ENCODE measurements at places on chromosomes 5 and 9.

DNA sequence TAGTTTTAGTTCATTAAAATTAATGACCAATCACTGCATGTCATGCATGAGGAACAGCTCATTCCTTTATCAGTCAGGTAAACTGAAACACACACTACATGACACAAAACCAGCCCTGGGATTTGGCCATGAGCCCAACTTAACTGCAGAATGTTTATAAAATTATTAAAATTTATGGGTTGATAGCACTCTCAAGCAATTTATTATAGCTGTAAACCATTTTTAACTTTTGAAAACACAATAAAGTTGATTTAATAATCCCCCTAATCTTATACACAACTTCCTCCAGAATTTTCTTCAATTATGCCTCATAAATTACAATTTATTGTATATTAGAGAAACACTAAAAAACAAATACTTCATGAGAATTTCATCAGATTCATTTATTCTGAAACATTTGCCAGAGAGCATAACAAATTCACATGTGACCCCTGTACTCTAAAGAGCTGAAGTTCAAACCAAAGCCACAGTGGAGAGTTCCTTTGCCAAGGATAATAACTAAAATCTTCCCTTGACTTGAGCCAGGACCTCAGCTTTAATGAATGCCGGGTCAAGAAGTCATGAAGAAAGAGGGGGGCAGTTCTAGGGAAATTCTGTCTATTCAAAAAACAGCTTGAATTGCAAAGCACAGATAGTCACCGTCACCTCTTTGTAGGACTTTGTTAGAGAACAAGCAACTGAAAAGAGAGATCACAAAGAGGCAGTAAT lies 763.7 kb upstream of the GRAMD2B start:
- no peak for DNase-seq

- DNase-seq: no peak
Observed at GRCh38 chr9:85042981-85043647, 373.6 kb downstream of the NTRK2 start.

DNA sequence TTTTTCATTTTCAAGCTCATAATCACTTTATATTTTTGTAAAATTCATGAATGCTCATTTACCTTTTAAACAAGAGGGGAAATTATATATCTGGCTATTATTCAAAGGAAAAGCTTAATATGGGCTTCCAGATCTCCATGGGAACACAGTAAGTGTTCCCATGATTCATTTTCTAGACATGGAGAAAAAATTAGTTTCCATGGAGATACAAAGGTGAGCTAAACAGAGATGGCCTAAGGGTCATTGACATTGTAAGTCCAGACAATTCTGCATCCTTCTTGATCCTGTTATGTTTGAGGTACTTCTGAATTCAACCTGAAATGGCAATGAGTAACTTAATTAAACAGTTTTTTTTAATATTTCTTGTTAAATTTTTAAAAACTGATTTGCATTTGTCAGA lies 341.4 kb upstream of the PRR16 start:
- DNase-seq: no peak

DNA sequence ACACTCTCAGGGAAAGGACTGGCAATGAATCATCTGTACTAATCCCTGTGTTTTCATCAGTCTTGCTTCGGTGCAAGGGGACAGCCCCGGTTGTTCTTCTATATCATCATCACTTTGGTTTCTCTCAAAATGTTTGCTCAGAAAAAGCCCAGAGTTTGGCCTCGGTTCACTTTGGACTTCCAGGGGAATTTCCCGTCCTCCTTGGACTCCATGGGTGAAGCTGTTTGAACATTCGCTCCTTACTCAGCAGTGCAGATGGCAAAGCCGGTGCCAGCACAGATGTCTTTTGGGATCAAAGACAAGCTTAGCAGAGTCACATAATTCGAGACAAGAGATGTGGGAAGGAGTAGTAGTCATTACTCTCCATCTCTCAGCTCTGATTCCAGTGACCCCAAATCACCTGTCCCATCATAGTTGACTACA lies 69.8 kb upstream of the TNFSF8 start:
- no peak for DNase-seq

GRCh38 chr5:72599065-72599433 lies 91.8 kb upstream of the ZNF366 start:
- no peak for DNase-seq

DNA sequence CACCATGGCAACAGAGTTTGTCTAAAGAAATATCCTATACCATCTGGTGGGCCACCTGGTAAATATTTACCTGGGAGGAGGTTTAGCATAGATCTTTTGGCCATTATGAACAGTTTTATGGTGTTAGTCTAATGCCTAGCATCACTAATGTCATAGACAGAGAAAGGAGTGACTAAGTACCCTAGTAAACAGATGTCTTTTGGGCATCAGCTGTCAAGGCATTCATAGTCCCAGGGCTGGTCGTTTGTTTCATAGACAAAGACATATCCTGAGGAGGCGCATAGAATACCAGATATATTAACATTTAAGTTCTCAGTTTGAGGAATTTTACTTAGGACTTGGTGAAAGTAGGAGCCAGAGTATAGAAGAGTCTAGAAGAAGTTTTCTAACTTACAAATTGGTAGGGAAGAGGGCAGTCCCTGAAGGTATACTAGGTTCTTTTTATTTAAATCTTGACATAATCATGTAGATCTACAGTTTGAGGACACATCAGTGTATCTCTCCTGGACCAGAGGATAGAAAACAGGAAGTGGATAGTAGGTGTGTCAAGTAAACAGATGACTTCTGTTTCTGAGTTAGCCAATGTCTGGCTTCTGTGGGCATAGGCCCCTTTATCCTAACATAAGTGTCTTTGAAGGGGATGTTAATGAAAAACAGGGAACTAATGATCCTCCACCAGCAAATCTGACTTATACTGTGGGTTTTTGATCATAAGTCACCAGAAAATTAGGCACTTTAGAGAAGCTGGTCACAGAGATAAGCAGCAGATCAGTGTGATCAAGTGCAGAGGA lies 105.0 kb upstream of the PRSS3 start:
- DNase-seq: no peak

DNA sequence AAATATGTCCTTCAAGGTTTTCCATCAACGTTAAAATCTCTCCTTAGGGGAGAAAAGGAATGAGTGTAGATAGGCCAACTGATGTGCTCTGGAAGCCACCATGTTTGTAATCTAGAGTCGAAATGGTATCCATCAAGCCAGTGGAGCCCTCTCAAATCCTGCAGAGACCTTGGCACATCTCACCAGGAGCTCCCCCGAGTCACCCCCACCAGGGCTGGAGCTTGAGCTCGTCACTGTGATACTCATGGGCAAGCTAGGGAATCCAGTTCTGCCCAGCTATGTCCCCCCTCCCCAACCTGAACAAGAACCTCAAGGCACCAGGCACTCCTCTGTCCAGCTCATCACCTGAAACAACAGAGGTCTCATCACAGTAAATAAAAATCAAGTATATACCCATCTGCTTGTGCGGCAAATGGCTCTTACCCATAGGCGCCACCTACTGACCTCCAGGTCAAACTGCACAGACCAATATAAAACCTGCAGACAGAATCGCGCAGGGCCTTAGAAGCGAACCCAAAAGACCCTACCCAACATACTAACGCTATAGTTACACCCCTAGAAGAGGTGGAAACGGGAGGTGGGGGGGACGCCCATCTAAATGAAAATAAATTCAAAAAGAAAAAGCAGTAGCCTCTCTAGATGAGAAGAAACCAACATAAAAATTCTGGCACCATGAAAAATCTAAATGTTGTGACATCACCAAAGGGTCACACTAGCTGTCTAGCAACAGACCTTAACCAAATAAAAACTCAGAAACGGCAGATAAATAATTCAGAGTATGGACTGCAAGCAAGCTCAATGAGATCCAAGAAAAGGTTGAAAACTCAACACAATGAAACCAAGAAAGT lies 75.0 kb downstream of the TTC39B start:
- DNase-seq: no peak

- DNase-seq: no peak
Observed at GRCh38 chr5:158748522-158748921, 351.2 kb downstream of the EBF1 start.

DNA sequence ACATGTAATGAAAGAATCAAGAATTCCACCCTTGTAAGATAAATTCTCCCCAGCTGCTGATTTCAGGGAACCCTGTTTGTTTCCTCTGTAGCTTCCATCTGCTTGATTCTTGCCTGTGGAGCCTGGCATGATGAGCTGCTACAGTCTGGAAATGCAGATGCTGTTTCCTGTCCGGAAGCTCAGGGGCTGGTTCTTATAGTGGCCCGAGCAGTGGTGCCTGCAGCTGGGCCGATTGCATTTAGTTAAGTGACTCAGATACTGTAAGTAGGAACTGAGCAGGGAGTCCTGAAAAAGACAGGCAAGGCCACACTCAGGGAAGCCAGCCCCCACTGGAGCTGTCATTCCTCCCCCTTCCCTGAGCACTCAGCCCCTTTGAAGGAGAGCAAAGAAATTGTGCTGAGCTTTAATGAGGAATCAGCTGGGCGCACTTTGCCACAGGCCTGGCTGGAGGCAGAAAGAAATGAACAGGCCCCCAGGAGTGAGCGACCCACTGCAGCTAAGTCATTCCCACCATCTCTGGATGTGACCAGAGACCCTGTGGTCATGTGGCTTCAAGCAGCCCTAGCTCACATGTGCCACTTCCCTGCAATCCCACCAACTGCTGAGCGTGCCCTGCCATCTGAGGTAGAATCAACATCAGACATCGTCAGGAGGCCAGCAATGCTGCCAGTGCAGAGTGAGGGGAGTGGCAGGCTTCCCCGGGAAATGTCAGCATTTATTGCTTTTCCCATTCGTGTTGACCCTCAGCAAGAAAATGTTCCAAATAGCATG lies 206.0 kb upstream of the WWC1 start:
- DNase-seq: no peak

DNA sequence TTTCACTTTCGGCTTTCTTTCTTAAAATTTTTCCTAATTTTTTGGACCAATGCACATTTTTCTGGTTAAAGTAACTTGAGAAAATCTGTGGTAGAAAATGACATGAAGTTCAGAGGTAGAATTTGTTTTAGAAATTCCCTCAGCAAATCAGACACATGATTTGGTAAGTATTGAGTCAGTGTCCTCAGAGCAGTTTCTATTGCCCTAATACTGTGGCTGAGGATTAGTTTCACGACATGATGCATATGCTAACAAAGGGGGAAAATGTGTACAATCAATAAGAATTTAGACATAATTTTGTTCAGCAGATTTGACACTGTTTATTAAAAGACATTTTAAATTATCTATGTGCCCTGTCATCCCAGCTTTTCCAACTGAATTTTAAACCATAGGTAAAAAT lies 56.2 kb upstream of the GCNT4 start:
- DNase-seq: no peak

DNA sequence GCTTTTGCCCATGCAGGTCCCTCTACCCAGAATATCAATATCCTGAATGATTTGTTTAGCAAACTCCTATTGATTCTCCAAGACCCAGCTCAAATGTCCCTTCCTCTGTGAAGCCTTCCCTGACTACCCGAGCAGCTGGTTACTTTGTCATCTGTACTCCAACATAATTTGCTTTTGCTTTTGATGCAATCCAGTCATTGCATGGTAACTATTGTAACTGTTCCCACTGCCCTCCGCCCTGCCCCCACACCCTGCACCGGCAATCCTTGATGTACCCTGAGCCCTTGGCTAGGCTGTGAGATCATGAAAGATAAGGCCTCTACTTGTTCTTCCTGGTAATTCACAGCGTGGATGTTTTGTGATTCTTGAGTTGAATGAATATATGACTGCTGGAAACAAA lies 119.9 kb upstream of the BOD1 start:
- DNase-seq: no peak

DNA sequence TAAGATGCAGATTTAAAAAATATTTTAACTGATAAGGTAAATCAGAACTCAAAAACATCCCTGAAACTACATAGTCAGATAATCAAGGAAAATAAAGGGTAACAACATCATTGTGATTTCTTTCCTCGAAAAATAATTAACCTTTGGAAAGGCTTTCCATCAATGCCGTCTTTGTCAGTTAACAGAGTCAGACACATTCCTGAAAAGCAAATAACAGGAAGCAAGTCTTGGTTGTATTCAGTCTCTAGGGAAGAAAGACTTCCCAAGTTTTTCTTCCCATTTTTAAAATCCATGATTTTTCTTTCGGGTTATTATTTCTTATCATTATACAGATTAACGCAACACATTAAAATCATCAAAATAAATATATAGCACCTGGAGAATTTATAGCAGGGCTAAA lies 256.4 kb upstream of the CDH6 start:
- DNase-seq: no peak

DNA sequence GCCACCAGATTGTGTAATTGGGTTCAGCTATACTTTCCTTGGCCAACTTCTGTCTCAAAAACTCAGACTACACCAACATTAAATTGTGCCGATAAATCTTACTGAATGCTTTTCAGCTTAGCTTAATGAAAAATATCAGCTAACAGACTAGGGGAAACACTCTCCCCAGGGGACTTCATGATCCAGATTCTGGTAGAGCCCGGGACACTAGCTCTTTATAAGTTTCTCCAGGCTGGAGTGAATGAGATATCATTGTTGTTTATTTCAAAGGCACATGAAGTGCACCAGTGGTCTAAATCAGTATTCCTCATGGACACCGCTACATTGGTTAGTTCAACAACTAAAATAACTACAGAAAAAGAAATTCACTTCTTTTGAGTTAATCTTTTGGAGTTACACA lies 10.5 kb upstream of the LHFPL2 start:
- DNase-seq: no peak

DNA sequence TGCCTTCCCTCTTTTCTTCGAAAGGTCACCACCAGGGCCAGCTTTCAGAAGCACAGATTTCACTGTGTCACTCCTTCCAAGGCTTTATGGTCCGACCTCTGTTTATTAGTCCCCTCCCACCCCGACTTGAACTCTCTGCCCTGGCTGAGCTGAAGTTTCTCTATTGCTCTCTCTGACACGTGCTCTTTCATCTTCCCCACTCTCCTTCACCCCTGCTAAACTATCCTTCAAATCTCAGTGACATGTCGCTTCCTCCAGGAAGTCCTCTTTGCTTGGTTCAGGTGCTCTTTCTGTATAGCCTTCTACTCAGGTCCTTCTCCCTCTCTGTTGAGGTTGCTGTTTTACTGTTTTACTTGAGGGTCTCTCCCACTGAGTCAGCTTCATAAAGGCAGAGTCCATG lies 64.4 kb downstream of the ARHGEF37 start:
- no peak for DNase-seq

- no peak for DNase-seq
Observed at GRCh38 chr5:177474002-177474476, 605 bp upstream of the DBN1 start.

GRCh38 chr5:157651623-157652376 lies 438 bp downstream of the SOX30 start:
- DNase-seq: no peak

- no peak for DNase-seq
Observed at GRCh38 chr9:114799925-114800324, 5.9 kb downstream of the TNFSF15 start.

GRCh38 chr5:176943816-176944215 lies 44.7 kb upstream of the HK3 start:
- DNase-seq: no peak

- no peak for DNase-seq
Observed at GRCh38 chr5:114726131-114726530, 364.3 kb downstream of the KCNN2 start.

GRCh38 chr5:74162524-74162923 lies 478.0 kb downstream of the ENC1 start:
- DNase-seq: no peak

- DNase-seq: no peak
Observed at GRCh38 chr5:131684595-131684994, 49.6 kb upstream of the RAPGEF6 start.

- no peak for DNase-seq
Observed at GRCh38 chr9:92986176-92987119, 39.1 kb downstream of the FGD3 start.
